A549 (cell line): ENCODE measurements at places on chromosomes 2 and 18.

GRCh38 chr18:78297048-78297447 lies 682.6 kb upstream of the SALL3 start:
- DNase-seq = no peak

- DNase-seq = no peak
Observed at GRCh38 chr2:72141032-72141645, 6.5 kb downstream of the CYP26B1 start.

DNA sequence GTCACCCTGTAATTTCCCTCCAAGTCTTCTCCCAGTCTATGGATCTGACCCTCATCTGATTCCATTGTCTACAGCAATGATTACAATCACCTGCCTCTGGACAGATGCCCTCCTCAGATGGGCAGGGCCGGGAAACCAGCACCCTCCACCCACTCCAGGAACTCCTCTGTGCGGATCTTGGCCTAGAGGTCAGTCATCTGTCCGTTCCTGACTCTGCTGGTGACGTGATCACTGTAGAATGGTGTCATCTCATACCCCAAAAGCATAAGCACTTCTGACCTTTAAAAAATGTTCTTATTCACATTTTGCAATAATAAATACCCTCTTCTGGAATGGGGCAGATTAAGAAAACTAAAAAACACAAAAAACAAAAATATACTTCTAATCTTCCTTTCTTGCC lies 29.5 kb upstream of the BZW1 start:
- no peak for DNase-seq

DNA sequence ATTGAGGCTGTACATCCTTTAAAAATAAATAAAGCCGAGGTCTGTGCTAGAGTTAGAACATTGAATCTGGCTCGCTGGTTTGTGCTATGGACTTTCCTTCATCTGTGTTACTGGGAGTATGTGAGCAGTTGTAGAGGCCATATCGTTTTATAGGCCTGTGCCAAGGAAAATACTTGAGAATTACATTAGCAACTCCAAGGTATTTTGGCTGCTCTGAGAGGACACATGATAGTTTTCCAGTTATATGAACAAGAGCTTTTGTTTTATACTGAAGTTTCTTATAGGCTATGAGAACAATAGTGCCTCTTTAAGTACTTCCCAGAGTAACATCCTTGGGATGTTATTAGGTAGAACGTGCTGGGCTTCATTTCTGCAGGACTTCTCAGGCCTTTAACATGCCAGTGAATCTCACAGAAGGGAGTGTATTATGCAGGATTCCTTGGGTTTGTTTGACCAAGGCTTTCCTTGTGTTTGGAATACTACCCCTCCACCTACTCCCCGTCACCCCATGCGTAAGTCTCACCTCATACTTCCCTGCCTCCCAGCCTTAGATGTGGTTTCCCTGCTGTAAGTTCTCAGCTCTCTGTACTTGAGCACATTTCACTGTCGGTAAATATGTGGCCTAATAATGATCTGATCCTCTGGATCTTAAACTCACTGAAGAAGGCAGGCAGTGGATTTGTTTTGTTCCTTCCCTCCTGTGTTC lies 21.0 kb downstream of the TCF7L1 start:
- no peak for DNase-seq

- no peak for DNase-seq
Observed at GRCh38 chr2:96506016-96506906, 1.1 kb upstream of the NEURL3 start.

DNA sequence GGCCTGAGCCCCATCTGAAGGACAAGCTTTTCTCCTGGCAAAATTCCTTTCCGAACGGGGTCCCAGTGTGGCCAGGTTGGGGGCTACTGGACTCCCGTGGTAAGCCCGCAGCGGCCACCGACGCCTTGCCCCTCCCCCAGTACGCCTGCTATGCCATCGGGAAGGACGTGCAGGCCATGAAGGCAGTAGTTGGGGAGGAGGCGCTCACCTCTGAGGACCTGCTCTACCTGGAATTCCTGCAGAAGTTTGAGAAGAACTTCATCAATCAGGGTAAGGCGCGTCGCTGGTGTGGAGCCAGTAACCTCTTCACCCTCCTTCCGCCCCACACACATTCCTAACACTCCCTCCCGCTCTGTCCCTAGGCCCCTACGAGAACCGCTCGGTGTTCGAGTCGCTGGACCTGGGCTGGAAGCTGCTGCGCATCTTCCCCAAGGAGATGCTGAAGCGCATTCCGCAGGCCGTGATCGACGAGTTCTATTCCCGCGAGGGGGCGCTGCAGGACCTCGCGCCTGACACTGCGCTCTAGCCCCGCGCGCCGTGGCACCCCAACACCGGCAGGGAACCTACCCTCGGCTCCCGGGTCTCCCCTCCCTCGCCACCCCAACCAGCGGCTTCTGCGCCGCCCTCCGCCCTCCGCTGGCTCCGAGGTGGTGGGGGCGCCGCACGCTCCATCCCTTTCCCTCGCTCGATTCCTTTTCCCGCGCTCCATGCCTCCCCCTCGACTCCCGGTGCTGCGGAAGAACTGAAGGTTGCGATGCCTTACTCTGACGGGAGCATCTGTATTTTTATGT lies 13.6 kb upstream of the ANKRD53 start:
- DNase-seq = peak; percentile 80

GRCh38 chr18:54150226-54150625 lies 74.2 kb downstream of the MBD2 start:
- DNase-seq = no peak

DNA sequence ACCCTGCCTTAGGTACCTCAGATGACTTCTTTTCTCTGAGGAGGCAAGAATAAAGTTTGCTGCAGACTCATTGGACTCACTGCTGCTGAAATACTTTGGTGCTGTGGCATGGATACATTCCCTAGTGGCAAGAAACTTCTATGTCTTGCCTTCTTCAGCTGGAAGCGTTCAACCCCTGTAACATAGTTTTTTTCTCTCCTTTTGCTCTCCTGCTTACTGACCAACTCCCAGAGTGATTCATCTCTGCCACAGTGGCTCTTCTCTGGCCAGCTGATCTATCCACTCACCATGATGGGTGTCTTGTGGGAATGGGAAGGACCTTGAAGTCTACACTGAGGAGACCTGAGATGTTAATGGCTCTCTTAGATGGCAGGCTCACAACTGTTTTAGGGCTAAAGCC lies 309.3 kb upstream of the LRRTM4 start:
- DNase-seq = no peak

DNA sequence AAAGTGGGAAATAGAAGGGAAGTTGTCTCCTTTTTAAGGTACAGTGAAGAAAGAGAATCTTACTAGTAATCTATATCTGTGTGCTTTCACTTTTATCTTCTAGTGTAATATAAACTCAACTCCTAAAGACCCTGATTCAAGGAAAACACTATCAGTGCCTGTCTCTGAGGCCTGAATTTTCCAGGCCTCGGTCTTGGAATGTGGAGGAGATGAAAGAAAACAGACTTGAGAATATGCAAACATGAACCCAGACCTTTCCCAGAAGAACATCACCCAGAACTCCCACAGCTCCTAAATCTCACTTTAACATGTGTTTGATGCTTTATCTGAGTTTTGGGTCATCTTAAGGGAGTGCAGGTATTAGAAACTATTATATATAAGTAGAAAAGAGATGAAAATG lies 51.8 kb downstream of the EPB41L5 start:
- DNase-seq = no peak

DNA sequence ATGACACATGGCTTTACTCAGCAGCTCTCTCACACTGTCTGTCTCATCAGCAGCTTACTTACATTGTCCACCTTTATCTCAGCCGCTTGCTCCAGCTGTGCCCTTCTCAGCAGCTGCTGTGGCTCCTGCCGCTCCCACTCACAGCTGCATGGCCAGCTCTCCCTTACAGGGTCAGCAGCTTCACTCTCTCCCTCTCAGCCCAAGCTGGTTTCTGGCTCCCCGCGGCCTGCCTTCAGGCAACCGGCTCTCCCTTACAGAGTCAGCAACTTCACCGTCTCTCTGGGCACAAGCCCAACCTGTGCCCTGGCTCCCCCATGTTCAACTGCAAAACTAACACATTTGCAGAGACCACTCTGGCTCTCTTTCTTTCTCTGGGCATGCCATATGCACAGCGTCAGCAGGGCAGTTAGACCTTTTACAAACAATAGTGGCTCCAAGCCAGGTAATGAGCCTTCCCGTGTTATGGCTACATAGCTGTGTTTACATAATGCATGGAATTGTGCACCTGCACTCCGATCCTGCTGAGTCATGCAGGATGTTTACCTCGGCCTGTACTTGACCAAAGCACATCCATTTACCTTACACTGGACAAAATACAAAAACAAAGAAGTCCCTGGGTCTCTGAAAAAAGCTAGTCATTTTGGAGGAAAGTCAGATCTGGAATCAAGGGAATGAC lies 167.3 kb downstream of the DOK6 start:
- DNase-seq = peak; percentile 16

DNA sequence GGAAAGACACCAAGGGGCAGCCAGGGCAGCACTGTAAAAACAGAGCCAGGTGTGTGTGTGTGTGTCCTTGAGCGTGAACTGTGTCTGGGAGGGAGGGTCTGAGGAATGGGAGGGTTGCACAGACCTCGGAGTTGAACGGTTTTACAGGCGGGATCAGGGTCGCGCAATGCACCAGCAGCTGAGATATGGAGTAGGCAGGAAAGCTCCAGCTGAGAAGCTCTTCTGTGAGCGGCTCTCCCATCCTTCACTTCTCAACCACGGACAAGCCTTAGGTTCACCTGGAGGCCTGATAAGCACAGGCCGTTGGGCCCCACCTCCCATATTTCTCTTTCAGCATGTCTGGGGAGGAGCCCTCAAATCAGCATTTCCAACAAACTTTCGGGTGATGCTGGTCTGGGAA lies 12.1 kb downstream of the SERTAD2 start:
- no peak for DNase-seq

DNA sequence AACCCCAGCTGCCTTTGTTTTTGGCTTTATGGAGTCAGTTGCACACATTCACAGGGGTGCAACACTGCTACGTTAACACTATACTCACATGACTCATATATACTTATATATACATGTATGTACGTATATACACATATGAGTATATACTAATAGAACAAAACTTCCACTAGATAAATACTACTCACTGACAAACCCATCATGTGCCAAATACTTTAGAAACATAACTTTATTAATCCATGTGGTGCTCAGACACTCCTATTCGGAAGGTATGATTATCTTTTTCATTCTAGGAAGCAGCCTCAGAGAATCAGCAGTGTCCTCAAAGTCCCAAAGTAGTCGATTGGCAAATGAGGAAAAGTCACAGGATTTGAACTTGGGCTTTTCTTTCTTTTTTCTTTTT lies 7.9 kb downstream of the PMAIP1 start:
- DNase-seq = no peak

DNA sequence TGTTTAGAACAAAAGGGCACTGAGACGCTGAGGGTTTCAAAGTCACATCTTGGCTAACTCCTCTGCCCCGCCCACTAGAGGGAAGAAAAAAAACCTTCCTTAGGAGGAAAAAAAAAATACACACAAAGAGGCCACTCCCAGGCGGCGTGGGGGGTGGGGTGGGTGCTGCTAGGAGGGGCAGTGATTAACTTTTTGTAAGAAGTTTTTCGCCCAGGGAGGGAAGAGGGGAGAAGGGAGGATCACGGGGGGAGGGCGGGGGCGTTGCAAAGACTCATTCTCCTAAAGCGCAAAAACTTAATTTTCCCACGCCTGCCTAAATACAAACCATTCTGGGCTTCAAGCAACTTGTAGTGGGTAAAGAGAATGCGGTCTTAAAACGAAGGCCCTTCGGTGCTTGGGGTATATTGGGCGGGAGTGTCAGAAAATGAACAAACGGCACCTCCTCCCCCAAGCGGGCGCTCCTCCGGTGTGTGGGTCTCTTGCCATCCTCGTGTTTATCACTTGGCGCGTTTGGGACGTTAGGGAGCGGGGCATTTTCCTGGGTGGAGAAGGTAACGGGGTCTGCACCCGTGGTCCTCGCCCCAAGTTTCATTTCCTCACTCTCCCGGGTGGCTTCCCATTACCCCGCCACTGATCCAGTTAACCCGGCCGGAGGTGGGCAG lies 1.7 kb downstream of the CXCR4 start:
- DNase-seq = peak; percentile 17

- no peak for DNase-seq
Observed at GRCh38 chr2:135874777-135875365, 1.4 kb downstream of the MCM6 start.

DNA sequence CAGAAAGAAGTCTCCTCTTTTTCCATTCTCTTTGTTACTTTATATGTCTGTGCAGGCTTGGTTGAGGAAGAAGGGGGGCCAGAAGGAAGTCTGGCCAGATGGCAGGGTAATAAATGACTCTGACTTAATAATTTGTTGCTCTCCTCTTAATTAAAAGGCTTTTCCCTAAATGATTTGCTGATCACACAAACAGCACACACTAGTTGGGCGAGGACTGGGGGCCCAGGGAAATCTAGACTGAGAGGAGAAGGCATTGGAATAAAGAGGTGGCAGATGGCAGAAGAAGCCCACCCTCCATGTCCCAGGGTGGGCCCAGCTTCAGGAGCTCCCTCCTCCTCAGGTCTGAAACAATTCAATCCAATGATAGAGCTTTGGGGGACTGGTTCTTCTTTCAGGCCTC lies 12.7 kb upstream of the SMARCAL1 start:
- no peak for DNase-seq

DNA sequence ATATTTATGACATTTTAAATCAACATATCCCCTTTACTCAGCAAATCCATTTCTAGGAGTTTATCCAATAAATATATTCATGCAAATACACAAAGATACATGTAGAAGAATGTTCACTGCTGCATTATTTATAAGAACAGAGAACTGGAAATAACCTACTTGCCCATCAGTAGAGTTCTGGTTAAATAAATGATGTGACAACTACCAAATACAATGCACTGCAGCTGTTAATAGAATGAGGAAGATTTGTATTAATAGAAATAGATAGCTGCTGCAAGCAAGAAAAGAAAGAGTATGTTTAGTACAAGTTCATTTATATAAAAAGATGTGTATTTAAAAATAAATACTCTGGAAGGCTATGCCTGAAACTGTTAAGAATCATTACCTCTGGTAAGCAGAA lies 49.3 kb upstream of the CSRNP3 start:
- DNase-seq = no peak

DNA sequence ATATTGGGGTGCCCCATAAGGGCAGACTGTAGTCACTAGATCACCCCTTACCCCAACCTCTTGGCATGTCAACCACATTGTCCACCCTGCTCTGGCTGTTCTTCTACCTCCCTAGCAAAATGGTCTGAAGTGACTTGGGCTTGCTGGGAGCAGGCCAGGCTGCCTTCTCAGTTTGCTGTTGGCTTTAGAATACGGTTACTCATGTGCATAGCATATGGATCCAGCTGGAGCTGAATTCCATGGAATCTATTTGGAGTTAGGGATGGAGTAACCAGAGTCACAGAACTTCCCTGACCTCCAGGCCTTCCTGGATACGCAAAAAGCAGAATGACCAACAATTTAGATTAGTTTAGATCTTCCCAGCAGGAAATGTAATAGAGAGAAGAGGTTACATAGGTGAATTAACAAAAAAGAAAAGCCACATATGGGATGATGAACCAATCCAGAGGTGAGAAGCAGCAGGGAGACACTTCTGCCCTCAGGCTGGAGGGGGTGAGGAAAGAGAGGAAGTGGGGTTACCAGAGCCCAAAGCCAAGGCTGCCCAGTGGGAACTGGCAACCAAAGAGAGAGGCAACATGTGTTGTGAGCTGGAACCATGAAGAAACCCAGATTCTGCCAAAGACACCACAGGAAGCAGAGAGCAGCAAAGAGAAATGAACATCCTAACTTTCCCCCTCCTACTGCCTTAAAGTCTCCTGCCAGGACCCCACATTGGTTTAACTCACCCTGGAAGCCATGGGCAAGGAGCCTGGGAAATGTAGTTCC lies 26.1 kb downstream of the PKDCC start:
- DNase-seq = no peak
